ENCODE measurements at places on chromosomes 16 and 17.

GRCh38 chr17:31509095-31509804, 117.8 kb downstream of the RAB11FIP4 start:
- DNase-seq = no peak

DNA sequence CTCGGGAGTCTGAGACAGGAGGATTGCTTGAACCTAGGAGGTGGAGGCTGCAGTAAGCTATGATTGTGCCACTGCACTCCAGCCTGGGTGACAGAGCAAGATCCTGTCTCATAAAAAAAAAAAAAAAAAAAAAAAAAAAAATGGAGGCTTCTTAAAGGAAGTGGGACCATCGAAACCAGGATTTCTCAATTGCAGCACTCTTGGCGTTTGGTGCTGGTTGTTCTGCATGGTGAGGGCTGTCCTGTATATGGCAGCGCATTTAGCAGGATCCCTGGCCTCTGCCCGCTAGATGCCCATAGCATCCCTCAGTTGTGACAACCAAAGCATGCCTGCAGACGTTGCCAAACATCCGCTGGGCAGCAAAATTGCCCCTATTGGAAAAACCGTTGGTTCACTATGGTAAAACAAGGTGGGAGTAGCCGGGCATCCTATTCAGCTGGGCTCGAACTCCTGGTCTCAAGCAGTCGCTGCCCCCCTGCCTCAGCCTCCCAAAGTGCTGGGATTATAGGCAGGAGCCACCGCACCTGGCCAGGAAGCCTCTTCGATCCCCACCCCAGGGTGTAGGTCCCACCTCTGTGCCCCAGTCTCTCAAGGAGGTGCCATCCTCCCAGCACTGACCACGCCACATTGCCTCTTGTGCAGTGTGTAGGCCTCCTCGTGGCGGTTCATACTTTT, 6.5 kb upstream of the NPIPB7 start:
- no peak for DNase-seq

DNA sequence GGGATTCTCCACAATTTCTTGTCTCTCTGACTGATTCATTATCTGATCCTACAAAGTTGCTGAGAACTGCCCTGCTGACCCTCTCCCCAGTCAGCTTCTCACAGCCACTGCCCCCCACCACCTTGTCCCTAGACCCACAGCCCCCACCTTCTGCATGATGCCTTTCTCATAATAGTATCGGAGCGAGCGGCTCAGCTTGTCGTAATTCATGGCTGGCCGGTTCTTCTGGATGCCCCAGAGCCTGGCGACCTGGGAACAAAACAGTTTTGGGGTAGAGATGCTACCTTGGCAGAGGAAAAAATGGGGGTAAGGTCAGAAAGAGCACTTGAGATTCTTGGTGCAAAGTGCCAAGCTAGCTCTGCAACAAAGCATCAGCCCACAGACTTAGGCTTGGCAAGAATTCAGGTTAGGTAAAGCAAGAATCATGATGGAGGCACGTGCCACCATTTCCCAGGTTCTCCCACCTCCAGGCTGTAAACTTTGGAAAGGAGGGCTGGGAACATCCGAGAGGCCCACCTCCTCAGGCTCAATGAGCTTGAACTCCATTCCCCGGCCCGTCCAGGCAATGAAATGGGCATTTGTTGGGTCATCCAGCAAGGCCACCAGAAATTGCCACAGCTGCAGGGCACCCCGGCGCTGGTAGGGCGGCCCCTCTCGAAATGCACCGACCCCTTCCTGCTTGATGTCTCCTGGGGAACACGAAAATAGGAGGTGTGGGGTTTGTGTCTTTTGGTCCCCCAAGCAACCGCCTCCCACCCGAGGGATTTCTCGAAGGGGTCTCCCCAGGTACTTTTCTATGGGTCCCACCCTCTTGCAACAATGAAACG, 16.9 kb downstream of the ETV4 start:
- no peak for DNase-seq

GRCh38 chr17:12826431-12826830, 37.1 kb downstream of the ARHGAP44 start:
- DNase-seq = no peak

DNA sequence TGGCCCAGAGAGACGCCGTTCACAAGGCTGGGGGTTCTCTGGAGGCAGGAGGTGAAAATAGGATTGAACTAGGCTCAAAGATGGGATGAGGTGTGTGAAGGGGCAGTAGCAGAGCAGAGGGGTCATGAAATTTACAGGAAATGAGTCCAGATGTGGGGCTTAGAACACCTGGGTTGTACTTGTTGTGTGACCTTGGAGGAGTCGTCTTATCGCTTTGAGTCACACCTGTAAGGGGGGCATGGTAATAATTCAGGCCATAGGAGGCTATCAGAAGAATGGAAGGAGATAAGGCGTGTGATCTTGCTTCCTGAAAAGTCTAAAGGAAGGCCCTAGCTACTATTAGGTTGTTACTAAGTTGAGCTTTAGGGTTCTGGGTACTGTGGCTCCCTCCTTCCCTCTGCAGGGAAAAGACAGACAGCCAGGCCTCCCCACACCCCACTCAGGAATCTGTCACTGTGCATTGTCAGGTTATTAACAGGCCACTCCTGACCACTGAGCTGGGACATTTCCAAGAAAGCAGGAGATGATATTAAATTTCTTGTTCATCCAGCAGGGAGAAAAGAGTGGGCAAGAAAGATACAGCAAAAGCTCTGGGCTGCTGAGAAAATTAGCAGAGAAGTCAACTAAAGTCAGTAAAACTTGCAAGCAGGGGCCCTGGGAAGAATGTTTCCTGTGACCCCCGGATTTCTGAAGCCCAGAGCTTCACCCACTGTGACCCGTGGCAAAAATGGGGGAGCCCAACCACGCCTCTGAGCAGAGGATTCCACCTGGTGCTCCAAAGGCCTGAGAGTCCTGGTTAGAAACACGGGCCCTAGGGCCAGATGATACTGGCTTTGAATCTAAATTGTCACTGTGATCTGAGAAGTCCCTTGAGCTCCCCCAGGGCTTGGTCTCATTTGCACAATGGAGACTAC, 6.0 kb upstream of the CDC42EP4 start:
- no peak for DNase-seq

DNA sequence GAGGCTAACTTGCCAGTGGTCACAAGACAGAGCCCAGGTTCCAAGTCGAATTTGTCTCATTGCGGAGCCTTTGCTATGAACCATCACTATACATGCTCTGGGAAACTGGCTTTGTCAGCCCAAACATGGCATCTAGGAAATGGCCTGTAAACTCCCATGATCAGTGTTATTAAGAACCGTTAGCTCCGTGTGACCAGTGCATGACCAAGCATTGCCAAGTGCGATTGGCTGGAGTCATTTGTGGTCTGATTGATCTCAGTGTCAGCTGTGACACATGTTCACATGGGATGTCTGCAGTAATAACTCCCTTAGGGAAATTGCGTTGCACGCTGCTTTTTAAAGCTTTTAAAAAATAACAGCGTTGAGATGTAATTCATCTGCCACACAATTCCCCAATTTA, 18.6 kb upstream of the CDH3 start:
- no peak for DNase-seq

GRCh38 chr16:8567355-8568230, 22.7 kb downstream of the TMEM114 start:
- DNase-seq = peak; percentile 53

DNA sequence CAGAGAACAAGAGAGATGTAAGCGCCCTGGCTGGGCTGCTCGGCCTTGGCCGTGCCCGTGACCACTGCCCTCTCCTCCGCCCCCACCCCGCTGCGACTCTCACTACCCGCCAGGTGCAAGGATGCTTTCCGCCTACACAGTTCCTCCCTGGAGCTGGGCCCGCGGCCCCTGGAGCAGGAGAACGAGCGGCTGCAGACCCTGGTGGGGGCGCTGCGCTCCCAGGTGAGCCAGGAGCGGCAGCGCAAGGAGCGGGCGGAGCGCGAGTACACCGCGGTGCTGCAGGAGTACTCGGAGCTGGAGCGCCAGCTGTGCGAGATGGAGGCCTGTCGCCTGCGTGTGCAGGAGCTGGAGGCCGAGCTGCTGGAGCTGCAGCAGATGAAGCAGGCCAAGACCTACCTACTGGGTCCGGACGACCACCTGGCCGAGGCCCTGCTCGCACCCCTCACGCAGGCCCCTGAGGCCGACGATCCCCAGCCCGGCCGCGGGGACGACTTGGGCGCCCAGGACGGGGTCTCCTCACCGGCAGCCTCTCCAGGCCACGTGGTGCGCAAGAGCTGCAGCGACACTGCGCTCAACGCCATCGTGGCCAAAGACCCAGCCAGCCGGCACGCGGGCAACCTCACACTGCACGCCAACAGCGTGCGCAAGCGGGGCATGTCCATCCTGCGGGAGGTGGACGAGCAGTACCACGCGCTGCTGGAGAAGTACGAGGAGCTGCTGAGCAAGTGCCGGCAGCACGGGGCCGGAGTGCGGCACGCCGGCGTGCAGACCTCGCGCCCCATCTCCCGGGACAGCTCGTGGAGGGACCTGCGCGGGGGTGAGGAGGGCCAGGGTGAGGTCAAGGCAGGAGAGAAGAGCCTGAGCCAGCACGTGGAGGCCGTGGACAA, 9.2 kb upstream of the MRPL58 start:
- no peak for DNase-seq

DNA sequence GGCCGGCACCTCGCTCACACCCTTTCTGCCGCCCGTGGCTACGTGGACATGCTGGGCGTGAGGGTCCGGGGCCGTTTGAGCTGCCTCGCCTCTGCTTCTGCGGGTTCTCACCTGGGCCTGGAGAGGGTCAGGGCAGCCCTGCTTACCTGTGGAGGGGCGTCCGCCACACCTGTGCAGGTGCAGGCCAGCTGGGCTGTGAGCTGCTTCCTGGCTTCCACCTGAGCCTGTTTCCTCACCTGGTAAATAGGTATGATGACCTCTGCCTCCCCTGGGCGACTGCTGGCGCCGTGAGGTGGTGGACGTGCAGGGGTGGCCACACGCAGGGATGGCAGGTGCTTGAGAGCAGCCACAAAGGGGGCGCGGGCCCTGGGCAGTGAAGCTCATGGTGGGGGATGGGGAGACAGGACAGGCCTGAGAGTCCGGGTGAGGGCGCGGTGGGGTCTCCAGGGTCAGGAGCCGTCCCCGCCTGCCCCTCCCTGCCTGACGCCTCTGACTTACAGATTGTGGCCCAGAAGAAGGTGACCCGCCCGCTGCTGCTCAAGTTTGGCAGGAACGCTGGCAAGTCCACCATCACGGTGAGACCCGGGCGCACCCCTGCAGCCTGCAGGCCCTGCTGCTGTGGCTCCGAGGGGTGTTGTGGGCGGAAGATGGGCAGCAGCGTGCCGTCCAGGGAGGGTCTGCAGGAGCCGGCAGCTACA, 7.8 kb downstream of the CPNE7 start:
- DNase-seq = no peak

DNA sequence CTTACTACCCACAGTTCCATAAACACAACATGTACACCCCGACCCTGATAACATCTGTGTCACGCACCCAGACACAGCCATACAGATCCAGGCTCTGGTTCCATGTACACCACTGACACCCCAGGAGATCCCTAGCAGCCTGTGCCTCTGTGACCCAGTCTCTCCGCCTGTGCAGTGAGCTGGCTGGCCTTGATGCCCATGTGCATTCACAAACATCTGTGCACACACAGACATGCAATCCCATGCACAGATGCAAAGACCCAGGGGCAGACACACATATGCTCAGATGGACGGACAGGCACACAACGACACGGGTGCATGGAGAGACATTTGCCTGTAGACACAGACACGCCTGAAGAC, 4.1 kb downstream of the CCDC102A start:
- DNase-seq = peak; percentile 9

GRCh38 chr17:3697103-3697476, 1.1 kb upstream of the P2RX5 start:
- no peak for DNase-seq

GRCh38 chr16:46885960-46886763, 2.0 kb downstream of the GPT2 start:
- DNase-seq = no peak

- no peak for DNase-seq
Measured at GRCh38 chr17:48597778-48598631, 4.4 kb upstream of the HOXB5 start.

DNA sequence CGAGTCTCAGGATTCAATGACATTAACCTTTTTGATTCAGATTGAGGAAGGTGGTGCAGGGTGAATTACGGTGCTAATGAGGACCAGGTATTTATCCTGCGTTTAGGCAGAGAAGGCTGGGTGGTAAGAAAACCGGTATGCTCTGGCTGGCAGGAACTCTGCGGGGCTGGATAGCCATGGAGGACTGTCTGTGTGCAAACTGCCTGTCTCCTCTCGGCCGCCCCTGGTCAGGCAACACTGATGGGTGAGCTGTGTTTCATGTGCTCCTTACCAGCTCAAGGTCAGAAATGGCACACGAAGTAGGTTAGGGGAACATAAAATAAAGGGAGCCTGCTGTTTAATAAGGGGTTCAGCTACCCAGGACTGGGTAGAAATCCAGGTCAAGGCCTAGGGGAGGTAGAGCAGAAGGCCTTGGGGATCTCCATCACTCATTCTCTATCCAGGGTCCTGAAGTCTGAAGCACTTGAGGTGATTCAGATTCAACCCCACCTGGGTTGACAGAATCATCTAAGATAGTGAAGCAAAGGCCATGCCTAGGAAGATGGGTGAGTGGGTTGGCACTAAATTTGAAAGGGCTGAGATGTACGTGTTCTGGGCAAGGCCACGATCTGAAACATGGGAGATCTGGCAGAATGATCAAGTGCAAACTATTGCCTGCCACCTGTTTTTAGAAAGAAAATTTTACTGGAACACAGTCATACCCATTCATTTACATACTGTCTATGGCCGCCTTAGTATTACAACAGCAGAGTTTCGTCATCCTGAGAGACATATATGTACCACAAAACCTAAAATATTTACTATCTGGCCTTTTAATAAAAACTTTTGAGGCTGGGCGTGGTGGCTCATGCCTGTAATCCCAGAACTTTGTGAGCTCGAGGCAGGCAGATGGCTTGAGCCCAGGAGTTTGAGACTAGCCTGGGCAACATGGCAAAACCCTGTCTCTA, 292.5 kb downstream of the XYLT1 start:
- DNase-seq = no peak

- DNase-seq = peak; percentile 78
Measured at GRCh38 chr17:78883533-78884131, 19.4 kb downstream of the CEP295NL start.

GRCh38 chr16:11182411-11182810, 73.6 kb downstream of the SOCS1 start:
- DNase-seq = no peak

DNA sequence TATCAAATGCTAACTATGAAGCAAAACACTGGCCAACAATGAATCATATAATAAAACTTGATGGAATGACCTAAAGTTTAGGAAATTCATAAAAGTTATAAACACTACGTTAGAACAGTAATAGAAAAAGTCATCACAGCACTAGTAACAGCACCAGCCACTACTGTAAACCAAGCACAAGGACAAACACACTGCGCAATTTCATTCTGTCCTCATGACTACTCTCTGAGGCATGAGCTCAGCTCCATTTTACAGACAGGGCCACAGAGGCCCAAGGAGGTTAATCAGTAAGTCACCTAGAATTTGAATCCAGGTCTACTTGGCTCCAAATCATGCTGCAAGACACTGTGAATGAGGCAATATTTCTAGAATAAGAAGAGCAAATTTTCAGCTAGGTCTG, 13.4 kb downstream of the EMC8 start:
- DNase-seq = no peak

Measured in left ventricle myocardium inferior (tissue), 1 donor.